NCI-H2081 (cell line): ENCODE measurements at places on chromosomes 7 and 10.

- no peak for DNase-seq
These were observed 42.0 kb upstream of the CELF2 start for GRCh38 chr10:10975647-10976046.

DNA sequence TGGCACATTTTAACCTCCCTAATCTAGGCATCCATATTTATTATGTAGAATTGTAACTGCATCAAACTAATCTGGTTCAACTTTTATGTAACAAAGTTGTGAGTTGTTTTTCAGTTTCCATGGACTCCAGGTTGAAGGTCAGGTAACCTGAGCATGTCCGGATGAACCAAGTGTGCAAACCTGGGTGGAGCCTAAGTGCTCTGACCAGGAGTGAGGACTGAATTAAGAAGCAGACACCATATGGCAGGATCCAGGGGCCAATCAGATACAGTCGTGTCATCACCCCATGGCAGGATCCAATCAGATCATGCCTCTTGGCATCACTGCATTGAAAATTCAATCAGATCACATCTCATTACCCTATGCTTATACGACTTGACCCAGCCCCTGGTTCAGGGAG lies 41.2 kb upstream of the PHYHIPL start:
- DNase-seq: no peak

DNA sequence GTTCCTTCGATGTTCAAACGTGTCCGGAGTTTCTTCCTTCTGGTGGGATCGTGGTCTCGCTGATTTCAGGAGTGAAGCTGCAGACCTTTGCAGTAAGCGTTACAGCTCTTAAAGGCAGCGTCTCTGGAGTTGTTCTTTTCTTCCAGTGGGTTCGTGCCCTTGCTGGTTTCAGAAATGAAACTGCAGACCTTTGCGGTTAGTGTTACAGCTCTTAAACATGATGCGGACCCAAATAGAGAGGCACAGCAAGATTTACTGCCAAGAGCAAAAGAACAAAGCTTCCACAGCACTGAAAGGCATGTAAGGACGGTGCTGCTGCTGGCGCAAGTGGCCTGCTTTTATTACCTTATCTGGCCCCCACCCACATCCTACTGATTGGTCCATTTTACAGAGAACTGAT lies 931.4 kb downstream of the IPMK start:
- DNase-seq: no peak

DNA sequence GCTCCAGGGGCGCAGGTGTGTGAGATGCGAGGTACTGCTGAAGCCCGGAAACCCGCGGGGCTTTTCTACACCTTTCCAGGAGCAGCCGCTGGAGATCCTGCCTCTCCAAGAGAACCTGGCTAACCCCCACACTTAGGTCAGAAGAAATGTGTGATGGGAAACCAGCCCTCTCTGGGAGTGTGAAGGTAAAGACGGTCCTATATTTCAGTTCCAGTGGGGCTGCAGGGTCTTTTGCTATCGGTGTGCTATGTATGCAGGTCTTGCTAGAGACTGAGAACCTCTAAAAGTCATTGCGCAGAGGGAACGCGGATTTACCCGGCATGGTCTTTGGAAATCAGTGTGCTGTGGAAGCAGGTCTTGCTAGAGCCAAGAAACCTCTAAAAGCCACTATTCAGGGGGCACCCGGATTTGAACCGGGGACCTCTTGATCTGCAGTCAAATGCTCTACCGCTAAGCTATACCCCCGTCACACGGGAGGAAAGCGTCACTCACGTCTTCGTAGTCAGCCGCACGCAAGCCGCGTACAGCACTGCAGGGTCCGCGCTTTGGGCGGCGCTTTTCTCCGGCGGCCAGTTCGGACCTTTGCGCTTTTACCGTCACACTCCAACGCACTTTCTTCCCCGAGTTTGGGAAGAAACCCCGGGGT lies 46.0 kb downstream of the ZNF777 start:
- no peak for DNase-seq

GRCh38 chr10:97053276-97053675 lies 132.5 kb downstream of the SLIT1 start:
- peak; percentile 70 for DNase-seq

- no peak for DNase-seq
These were observed 74.3 kb downstream of the ANKRD7 start for GRCh38 chr7:118298771-118299170.

GRCh38 chr10:27893358-27893954 lies 105.4 kb downstream of the ODAD2 start:
- no peak for DNase-seq

GRCh38 chr10:79379512-79380124 lies 32.3 kb downstream of the PPIF start:
- no peak for DNase-seq

DNA sequence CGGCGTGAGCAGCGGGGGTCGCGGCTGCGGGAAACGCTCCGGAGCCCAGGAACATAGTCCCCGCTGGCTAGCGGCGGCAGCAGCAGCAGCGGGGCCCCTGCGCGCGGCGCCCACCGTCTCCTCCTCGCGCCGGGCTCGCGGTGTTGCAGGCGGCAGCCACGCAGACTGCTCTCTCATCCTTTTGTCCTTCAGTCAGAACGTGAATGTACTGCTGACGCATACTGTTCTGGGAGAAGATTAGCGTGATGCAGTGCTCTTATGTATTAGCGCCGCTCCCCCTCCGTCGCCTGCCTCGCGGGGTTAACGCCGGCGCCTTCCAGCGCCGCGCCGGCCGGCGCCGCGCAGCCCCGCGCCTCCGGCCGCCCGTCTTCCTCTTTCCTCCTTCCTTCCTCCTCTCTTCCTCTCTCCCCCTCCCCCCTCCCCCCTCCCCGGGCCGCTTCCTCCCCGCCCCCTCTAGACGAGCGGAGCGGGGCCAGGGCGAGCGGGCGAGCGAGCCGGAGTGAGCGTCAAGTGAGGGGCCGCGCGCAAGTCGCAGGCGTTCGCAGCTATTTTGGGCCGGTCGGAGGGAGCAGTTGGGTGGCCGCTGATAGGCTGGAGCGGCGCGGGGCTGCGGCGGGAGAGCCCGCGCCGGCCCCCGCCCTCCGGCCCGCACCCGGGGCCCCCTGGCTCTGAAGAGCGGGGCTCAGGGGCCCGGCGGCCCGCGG lies 816 bp upstream of the LRRC4 start:
- no peak for DNase-seq

GRCh38 chr7:70294211-70294911 lies 696.1 kb downstream of the AUTS2 start:
- DNase-seq: no peak

GRCh38 chr10:47137311-47137851 lies 162.6 kb upstream of the GDF10 start:
- no peak for DNase-seq

GRCh38 chr7:159096736-159097581 lies 47.7 kb downstream of the VIPR2 start:
- DNase-seq: no peak

- DNase-seq: no peak
These were observed 221.2 kb downstream of the FAM107B start for GRCh38 chr10:14553448-14553847.

DNA sequence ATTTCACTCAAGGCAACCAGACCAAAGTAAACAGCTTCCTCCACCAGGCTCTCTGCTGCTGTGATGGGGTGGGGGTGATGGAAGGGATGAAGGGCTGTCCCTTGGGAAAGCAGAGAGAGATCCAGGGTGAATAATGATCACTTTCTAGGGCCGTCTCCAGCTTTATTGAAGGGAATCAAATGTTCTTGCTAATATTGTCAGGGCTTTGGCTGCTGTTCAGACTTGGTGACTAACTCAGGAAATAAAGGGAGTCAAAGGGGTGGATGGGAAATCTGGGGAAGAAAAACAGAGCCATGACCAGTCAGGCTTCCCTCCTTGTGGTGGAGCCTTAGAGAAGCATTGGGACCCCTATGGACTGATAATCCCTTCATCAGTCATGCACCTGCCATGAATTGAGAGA lies 196.2 kb upstream of the AGK start:
- no peak for DNase-seq

DNA sequence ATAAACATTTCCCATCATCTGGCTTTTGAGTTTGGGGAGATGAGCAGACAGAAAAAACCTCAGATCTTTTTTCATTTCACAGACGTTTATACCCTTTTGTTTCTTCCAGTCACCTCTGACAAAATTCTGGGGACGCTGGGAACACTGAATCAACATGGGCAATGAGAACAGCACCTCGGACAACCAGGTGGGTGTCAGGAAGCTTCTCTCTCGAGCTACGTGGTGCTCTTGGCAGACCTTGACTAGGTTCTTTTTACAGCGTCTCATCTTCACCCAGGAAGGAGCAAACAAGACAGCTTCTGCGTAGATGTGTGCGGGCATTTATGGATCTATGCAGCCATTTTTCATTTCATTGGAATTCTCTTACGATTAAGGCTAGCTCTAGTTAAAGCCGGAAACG lies 32.9 kb downstream of the TACC2 start:
- no peak for DNase-seq

DNA sequence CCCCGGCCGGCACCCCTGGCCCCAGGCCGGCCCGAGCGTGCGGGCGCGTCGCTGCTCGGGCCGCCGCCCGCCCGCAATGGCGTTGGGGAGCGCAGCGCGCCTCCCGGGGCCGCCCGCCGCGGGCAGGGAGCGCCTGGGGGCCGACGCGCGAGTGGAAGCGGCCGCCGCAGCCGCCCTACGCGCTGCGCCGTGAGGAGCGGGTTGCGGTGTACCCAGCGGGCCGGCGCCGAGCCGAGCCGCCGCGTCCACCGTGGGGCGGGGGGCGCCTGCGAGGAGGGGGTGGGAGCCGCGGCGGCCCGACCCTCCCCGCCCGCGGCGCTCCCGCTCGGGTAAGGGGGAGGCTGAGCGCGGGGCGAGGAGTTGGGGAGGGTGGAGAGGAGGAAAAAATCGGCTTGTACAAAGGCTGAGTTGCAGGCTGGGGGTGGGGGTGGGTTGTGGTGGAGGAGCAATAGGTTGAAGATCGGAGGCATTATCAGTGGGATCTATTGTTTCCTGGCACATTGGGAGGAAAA lies 473 bp downstream of the PPP1R9A start:
- peak; percentile 76 for DNase-seq

GRCh38 chr7:133056370-133057238 lies 25.3 kb downstream of the CHCHD3 start:
- peak; percentile 50 for DNase-seq

GRCh38 chr7:151157645-151158329 lies 9.7 kb downstream of the GBX1 start:
- no peak for DNase-seq

DNA sequence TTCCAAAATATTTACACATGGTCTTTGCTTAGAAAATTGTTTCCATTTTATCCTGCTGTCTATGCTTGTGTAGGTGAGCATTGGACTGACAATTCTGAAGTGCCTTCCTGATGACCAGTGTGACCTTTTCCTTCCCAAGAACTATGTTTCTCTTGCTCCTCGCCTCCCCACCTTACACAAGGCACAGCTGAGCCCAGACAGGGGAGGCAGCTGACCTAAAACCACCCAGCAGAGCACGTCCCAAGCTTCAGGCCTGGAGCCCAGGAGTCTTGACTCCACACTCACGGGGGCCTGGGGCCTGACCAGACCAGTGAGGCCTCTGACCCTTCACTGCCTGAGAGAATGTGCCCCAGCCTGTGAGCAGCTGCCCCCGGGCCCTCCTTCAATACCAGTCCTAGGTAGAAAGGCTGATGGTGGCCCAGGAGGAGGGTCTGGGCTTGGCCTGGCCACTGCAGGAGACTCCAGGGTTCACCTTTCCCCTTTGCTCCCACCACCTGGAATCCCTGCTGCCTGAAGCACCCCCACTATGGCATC lies 7.0 kb downstream of the CALML5 start:
- no peak for DNase-seq

GRCh38 chr10:71964743-71965515 lies 734 bp downstream of the CHST3 start:
- DNase-seq: no peak

DNA sequence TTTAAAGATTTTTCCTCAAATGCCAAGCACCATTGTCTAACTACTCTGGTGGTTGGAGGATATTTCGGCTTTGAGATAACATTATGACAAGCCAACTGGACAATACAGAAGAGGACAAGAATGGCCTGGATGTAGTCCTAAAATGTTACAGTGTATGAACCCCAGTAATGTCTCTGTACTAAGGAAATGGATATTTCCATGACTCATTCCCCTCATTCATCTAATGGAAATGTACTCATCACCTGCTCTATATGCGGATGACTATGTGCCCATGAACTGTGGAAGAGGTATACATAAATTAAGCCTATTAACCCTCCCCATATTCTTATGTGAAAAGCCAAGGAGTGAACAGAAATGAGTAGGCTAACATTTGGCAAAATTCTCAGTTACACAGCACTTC lies 207.9 kb downstream of the CACNA2D1 start:
- DNase-seq: no peak

DNA sequence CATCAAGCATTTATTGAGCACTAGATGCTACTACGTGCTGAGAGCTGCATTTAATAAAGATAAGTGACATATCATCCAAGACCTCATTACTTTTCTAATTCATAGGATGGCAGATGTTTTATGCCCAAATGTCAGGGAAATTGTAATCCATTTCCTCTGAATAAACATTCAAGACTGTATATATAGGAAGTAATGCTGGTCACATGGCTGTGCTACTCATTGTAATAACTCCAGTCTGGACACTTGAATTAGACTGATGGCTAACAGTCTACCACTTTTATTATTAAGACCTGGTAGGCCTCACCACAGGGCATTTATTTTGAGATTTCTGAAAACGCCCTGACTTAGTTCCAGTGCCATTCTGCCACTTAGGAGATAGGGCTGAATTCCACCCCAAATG lies 36.6 kb downstream of the PIK3AP1 start:
- no peak for DNase-seq

- no peak for DNase-seq
These were observed 142.3 kb downstream of the MAPK8 start for GRCh38 chr10:48448796-48449195.

- DNase-seq: peak; percentile 14
These were observed 221.0 kb downstream of the DYNC1I1 start for GRCh38 chr7:95993380-95993779.

DNA sequence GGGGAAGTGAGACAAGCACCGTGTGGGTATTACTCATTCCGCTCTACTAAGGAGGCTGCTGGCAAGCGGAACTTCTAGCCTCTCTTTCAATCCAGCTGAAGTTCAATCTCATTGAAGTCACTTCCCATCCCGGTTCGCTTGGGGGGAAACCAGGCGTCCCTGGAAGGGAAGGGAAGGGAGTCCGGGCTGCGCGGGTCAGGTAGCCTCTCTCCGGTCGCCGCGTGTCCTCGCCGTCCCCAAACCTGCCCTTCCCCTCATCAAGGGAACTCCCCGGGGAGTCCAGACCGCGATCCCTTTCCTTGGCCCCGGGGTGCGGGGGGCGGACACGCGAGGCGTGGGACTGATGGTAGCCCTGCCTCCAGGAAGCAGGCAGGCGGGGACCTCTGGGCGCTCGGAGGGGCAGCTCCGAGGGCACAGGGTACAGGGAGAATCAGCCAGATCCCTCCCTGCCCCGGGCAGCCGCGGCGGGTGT lies 598 bp upstream of the ZEB1 start:
- peak; percentile 23 for DNase-seq

- DNase-seq: no peak
These were observed 99.3 kb upstream of the CPXM2 start for GRCh38 chr10:123990889-123991288.

GRCh38 chr7:7496311-7496710 lies 39.4 kb downstream of the COL28A1 start:
- DNase-seq: no peak

GRCh38 chr10:63561341-63561740 lies 40.1 kb downstream of the REEP3 start:
- no peak for DNase-seq

- peak; percentile 80 for DNase-seq
These were observed 16.1 kb upstream of the LAMB4 start for GRCh38 chr7:108146070-108146842.
